ENCODE measurements at places on chromosomes 11 and 22.

DNA sequence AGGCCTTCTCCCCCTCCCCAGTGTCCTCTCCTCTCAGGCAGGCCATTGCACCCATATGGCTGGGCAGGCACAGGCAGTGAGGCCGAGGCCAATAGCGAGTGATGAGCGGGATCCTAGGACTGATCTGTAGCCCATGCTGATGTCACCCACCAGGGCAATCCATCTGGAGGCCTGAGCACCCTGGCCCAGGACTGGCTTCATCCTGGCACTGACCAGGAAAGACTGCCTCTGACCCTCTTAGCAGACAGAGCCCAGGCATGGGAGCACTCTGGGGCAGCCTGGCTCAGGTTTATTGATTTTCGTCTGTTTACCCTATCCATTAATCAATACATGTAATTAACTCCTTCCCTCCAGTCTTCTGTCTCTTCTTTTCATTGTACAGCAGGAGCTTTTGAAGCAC, 5.1 kb upstream of the TIRAP start:
- no peak for DNase-seq

- no peak for DNase-seq
Observed at GRCh38 chr22:25395468-25395867, 169.0 kb upstream of the GRK3 start.

GRCh38 chr11:15793043-15793996, 563.0 kb downstream of the SOX6 start:
- peak; percentile 8 for DNase-seq

DNA sequence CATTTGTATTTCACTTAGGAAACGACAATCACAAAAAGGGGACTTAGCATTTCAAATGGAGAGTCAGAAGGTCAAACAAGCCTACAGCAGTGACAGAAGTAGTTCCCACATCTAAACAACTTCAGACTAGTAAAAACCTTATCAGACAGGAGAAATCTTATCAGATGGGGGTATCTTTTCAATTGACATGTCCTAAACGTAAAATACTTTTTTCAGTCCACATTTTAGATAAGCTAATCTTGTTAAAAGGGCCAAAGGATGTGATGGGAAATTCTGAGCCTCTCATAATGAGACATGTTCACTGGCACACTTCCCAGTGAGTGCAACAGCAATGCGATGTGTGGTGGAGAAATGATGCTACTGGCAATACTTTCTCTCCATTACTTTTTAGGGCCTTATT, 2.4 kb downstream of the MAPK1 start:
- DNase-seq, result peak; percentile 74

DNA sequence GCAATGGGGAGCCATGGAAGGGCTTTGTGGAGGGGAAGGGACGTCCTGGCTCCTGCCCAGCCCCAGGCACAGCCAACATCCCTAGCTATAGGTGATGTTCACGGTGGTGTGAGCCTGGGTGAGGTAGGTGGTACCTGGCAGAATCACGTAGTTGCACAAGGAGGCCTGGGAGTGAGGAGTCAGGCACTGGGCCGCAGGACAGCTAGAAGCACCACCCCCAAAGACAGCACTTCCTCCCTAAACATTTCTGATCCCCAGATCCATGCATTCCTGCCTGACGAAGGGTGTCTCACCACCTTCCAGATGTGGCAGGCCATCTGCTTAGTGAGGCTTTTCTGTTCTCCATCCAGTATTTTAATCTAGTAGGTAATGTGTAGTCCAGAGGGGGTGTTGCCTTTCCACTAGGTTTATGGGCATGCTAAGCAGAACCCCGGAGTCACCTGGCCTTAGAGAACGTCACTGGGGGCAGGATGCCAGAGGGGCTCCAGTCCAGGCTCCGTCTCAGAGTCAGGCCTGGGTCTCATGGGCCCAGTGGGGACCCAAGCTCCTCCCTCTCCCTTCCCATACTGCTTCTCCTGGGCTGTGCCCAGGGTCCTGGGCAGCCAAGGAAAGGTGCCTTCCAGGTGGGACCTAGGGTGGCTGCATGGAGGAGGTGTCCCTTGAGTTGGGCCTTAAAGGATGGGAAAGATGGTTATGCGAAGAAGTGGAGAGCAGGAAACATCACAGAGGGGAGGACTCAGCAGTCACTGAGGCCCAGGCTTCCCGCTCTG, 56.2 kb downstream of the OTOG start:
- no peak for DNase-seq

- DNase-seq, result peak; percentile 98
Observed at GRCh38 chr11:75802913-75803820, 11.8 kb upstream of the UVRAG start.

DNA sequence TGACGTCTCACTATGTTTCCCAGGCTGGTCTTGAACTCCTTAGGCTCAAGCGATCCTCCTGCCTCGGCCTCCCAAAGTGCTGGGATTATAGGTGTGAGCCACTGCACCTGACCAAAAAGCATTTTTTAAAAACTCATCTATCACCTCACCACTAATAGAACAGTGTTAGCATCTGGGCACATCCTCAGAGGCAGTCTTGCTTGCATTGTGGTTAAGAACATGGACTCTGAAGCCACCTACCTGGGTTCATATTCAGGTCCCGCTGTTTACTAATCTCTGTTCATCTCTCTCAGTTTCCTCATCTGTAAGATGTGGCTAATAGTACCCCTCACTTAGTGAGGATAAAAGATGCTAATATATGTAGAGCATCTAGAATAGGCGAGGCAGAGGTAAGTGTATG, 90.6 kb downstream of the PACS1 start:
- DNase-seq, result no peak

DNA sequence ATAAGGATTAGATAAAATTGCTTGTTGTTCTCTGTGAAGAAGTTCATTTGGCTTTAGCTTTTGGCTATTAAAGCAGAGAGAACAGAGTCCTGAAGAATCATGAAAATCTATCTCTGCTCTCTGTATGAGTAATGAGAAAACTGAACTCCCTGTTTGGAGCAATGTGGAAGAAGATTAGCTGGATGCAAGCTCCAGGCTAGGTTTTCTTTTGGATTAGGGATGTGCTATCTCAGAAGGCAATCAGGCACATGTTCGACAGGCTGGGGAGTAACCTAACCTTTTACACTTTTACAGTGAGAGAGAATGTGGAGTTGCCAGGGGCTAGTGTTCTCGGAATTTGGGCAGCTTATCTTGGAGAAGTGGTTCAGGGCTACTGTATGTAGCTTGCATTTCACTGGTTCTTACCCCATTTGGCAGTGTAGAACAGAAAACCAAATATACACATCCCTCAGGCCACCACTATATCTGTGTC, 8.5 kb upstream of the SLN start:
- DNase-seq, result no peak

- no peak for DNase-seq
Observed at GRCh38 chr22:45870011-45870410, 107.0 kb downstream of the WNT7B start.

- DNase-seq, result peak; percentile 37
Observed at GRCh38 chr22:28250036-28250695, 331.1 kb upstream of the PITPNB start.

DNA sequence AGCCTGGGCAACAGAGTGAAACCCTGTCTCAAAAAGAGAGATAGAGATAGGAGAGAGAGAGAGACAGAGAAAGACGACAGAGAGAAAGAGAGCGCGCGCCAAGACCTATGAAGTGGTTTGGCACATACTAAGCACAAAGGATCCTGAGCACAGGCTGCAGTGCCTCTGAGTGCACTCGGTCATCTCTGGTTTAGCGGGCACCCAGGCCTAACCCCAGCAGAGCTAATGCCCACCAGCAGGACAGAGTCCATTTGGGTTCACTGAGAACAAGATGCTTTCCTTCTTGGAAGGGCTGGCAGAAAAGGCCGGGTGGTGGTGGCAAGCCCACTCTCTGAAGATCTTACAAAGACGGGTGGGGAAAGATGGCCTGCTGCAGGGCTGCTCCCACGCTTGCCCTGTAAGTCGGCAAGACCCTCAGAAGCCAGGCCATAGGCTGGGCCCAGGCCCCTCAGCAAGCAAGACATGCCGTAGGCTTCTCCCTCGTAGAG, 3.3 kb downstream of the SCARF2 start:
- no peak for DNase-seq

GRCh38 chr11:135019899-135020298, 607.9 kb upstream of the B3GAT1 start:
- no peak for DNase-seq

- DNase-seq, result no peak
Observed at GRCh38 chr11:130599073-130599654, 150.7 kb downstream of the ADAMTS15 start.

Measured in OCI-M1 (cell line).